ENCODE measurements at places on chromosomes 11 and 22.

- DNase-seq: no peak
Observed at GRCh38 chr11:111698852-111699559, 67.2 kb downstream of the PPP2R1B start.

GRCh38 chr22:44722611-44723010 lies 20.6 kb downstream of the PRR5 start:
- no peak for DNase-seq

DNA sequence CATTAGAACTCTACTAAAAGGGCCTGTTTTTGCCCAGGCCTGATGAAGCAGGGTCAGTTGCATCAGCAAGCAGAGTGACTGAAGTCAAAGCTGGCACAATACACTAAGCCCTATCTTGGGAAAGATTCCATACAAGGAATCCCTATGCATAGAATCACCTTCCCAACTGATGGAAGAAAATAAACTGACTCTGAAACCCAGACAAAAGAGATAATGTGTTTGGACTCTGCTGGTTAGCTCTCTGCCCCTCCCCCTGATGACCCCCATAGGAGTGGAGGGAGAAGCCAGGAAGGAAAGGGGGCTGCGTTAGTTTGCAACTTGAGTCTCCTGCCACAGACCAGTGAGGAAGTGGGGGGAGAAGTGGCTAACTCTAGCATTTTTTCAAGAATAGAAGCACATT lies 32.9 kb downstream of the GALNT18 start:
- DNase-seq: no peak

- no peak for DNase-seq
Observed at GRCh38 chr11:110857892-110858546, 145.8 kb upstream of the ARHGAP20 start.

GRCh38 chr11:122697636-122698167 lies 42.2 kb downstream of the UBASH3B start:
- peak; percentile 13 for DNase-seq

DNA sequence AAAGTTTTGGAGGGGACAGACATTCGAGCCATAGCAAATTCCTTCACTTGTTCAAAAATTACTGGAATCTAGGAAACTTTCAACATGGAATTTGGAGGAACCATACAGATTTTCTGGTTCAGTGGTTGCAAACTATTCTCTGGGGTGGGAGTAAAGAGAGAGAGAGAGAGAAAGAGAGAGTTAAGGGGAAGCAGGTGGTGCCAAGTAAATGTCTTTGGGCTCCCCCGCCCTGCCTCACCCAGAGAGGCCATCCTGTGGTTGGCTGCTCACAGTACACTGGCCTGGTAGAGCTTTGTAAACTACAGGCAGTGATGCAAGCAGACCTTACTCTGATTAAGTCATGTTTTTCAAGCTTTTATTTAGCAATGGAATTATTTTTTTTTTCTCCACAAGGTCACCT lies 82.6 kb downstream of the ADAMTS15 start:
- DNase-seq: no peak

DNA sequence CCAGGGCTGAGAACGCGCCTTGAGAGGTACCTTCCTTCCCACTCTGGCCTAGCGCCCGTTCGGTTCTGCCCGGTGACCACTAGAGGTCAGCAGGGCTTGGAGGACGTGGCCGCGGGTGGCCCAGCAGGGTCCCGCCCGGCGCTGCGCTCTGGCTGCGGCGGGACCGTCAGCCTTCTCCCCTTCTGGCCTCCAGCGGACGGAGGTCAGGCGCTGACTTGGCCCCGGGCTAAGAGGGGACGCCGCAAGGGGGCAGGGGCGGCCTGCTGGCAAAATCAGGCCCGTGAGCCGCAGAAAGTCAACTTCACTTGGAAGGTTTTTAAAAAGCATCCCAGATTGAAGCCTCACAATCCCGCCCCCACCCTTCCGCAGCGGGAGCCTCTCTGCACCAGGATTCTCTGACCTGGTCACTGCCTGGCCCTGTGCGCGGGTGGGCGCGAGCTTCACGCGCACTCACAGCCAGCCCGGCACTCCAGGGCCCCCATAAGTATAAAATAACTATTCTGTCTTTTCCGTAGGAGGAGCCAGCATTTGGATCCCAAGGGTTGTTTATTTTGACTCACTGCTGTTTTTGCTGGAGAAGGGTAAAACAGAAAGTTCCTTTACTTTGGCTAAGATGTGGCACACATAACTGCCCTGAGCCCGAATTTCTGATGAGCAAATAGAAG lies 23.2 kb upstream of the ZBTB16 start:
- peak; percentile 41 for DNase-seq

DNA sequence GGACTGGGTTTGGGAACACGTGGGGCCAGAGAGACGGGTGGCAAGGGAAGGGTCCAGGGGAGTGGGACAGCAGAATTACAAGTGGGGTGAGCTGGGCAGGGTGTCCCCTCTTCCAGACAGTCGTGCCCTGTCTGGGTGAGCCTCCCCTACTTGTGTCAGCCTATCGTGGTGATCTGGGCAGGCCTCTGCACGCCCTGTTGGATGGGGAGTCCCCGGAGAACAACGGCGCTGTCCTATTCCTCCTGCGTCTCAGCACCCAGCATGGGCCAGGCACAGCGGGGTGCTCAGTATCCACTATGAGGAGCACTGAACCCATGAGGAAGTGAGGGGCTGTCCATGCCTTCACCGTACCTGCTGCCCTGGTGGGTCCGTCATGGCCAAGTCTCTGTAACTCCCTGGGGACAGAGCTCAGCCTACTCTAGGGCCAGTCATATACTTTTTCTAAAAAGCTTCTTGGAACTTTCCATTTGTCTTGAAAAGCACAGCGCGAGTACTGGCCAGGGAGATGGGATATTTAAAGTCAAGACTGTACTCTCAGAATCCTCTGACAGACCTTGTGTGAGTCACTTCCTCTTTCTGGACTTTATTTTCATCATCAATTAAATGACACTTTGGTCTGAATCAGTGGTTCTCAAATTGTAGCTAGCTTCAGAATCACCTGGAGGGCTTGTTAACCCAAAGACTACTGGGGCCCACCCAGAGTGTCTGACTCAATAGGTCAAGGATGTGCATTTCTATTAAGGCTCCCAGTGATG lies 81.7 kb upstream of the NECTIN1 start:
- DNase-seq: no peak

DNA sequence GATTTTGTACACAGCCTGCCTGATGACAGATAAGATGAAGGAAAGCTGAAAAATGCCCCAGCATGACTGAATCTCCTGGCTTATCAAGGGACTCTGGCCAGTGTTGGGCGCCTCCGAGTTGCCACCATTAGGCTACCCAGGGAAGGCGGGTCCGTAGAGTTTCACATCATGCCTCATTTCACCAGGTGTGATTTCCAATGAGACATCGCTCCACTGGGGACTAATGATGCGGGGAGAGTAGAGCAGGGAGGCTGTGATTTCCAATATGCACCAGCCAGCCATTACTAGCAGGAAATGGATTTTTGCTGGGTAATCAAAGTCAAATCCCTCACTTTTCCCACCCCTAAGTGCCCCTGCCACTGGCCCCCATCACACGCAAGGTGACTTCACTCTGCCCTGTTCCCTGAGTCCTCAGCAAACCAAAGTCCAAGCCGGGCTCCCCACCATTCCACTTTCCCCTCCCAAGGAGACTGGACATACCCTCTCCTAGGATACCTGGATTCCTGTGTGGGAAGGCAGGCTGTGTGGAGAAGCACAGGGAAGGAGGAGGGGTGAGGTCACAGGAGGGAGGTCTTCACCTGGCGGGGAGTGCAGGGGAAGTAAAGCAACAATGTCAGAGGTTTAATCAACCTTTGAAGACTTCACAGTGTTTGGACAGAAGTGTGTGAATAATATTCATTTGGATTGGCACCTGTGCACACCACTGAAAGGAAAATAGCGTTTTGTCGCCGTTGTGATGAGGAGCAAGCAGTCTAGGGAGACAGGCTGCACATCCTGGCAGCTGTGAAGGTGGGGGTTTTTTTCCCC lies 613.3 kb upstream of the CADM1 start:
- DNase-seq: no peak

DNA sequence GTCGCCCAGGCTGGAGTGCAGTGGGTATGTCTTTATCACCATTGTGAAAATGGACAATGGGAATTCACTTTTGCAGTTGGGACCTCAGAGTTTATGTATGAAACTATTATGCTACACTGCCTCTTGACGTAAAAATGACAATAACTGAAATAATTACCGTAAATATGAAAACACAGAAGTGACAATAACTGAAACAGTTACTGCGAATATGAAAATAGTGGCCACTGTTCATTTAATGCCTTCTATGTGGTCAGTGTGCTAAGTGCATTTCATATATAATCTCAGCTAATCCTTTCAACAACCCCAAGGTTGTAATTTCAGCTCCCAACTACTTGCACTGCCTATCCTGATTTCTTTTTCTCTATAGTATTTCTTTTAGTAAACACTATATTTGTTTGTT lies 5.9 kb upstream of the RTCB start:
- no peak for DNase-seq

GRCh38 chr11:82003671-82004515 lies 729.8 kb downstream of the FAM181B start:
- DNase-seq: no peak

GRCh38 chr11:120574876-120575275 lies 63.3 kb downstream of the GRIK4 start:
- DNase-seq: no peak

- no peak for DNase-seq
Observed at GRCh38 chr22:47739291-47740015, 977.0 kb downstream of the TBC1D22A start.

DNA sequence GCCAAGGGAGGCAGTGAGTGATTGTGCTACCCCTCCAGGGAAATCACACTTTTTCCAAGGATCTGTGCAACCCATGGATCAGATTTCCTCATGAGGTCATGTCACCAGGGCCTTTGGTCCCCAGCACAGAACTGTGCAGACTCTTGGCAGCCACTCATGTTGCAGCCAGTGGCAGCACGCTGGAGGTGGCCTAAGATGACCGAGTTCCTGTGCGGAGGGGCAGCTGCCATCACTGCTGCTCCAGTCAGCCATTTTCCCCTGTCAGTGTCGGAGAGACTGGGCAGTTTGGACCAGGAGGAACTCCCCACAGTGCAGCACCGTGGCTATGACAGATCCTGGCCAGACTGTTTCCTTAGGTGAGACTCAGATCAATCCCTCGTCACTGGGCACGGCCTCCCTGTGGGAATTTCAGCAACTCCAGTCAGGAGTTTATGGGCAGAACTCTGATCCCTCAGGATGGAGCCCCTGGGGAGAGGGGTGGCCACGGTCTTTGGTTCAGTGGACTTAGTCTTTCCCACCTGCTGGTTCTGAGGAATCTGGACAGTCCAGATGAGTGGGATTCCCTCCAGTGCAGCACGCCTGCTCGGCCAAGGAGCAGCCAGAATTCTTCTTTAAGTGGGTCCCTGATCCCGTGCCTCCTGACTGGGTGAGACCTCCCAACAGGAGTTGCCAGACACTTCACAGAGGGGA lies 194.6 kb upstream of the CARD18 start:
- no peak for DNase-seq

- no peak for DNase-seq
Observed at GRCh38 chr11:94602430-94603372, 35.5 kb downstream of the PIWIL4 start.

DNA sequence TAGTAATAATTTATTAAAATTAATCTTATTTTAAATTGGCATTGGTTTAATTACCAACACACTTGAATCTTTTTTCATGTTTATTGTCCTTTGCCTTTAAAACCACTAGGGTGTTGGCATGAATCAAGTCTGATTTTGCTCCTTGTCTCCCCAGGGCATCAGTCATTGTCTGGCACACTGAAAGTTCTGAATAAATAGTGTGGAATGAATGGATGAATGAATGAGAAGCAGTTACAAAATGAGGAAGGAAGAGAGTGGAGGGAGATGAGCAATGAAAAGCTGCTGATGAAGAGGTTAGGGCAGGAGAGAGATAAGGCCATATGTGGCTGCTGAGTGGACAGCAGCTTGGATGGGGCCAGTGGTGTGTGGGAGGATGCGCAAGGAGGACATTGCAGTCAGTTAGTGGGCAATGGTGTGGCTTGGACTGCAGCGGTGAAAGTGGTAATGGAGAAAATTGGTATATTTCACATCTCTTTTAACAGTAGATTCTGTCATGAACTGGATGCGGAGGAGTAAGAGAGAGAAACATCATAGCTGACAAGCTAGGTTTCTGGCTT lies 132.0 kb downstream of the SPON1 start:
- no peak for DNase-seq

- no peak for DNase-seq
Observed at GRCh38 chr22:18996376-18996900, 60.3 kb upstream of the PRODH start.

DNA sequence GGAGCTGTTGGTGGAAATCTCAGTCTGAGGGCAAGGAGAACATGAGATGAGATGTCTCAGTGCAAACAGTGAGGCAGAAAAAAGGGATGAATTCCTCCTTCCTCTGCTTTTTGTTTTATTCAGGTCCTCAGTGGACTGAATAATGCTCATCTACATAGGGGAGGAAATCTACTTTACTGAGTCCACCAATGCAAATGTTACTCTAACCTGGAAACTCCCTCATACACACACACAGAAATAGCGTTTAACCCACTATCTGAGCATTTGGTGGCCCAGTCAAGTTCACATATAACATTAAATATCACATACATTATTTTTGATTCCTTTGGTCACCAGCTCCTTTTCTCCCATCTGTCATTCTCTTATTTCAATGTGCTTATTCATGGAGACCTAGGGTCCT lies 418.8 kb downstream of the TMEM135 start:
- no peak for DNase-seq

GRCh38 chr11:17291710-17292109 lies 15.2 kb downstream of the NUCB2 start:
- DNase-seq: no peak

DNA sequence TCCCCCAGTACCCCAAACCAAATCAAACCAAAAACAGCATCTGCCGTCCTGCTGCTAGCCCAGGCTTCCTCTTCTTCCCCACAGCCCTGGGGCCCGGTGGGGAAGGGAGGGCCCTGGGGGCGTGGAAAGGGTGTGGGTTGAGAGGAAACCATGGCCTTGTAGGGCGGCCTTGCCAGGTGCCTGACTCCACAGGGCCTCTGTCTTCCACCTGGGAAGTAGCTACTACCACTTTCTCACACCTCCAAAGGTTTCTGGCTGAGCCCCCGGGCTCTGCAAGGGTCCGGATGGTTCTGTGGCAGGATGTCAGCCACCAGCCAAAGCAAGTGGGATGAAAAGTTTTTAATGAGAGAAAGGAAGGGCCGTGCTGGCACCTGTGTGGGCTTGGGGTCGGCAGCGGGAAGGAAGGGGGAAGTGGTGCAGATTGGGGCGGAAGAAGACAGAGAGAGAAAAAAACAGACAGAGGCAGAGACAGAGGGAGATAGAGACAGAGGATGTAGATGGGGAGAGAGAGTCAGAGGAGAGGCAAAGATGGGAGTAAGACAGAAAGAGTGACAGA lies 10.5 kb downstream of the TPST2 start:
- peak; percentile 54 for DNase-seq

Measured in activated effector memory CD4-positive, alpha-beta T cell treated with Interleukin-2 at 50 U/mL for 16 hours (primary cell).